Activated CD4-positive, CD25-positive, alpha-beta regulatory T cell treated with anti-CD3 and anti-CD28 coated beads, Interleukin-2, amount 50 U/mL, for 24 hours (primary cell): ENCODE measurements at places on chromosomes 4 and X.
A peak's percentile ranks its signal among the peaks of the same experiment; 100 is the strongest.

GRCh38 chr4:79325864-79326328, at the start of gene NAA11:
Gene NAA11, minus strand, starts transcription at chr4:79326061. Its CDS starts 184 bp downstream, at chr4:79325877.
- no peak for ATAC-seq

GRCh38 chr4:168633064-168633463, 136.2 kb downstream of the PALLD start:
- ATAC-seq = no peak

DNA sequence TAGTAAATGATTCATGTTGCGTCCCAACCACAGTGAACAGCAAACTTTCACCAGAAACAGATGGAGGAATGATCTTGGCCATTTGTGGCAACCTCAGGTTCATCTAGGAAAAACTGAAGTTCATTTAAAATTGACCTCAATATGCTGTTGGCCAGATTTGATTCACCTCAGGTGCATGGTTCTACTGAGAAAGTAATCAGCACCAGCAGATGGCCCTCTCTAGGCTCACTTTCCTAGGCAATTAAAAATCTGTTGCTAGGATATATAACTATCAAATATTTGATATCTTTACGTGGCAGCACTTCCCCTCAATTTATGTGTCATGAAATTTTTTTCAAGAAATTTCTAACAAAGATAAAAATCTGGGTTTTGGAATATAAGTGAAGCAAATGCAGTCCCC, 344.7 kb downstream of the GALNTL6 start:
- ATAC-seq = no peak

DNA sequence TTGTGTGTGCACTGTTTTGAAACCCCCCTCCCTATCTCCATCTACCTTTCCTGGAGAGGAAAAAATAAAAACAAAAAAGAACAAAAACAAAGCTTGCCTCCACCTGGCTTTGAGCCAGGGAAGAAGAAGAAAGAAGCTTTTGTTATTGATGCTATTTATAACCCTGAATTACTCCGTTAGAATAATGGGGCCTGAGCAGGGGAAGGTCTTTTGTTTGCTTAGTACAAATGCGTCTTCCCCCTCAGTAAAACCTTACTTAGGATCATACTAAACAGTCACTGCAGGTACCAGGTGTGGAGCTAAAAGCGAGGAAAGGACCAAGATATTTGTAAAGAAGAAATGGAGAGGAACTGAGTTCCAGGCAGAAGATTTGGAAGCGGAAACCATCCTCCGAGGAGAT, 352.1 kb downstream of the KCNIP4 start:
- no peak for ATAC-seq

- ATAC-seq = peak; percentile 87
Observed at GRCh38 chr4:176902710-176903323, 110.1 kb upstream of the VEGFC start.

- ATAC-seq = peak; percentile 21
Observed at GRCh38 chr4:2850966-2851798, 7.5 kb downstream of the ADD1 start.

DNA sequence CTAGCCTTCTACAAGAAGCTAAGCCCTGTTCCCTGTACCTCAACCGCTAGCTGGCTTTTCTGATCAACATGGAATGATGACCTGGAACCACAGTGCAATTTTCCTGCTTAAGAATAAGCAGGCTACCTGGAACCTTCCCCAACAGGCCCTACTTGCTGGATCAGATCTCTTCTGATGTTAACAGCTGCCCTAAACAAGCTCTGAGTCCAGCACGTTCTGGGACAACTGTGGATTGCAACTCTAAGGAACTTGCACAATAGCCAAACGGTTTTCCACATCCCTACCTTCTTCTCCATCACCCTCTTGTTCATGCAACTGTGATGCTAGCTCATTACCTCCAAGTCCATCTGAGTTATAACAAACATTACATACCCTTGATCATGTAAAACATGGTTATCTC, 19.8 kb downstream of the ATP8A1 start:
- no peak for ATAC-seq

GRCh38 chr4:5969336-5969735, 48.9 kb downstream of the C4orf50 start:
- no peak for ATAC-seq

- no peak for ATAC-seq
Observed at GRCh38 chr4:166896254-166896653, 338.0 kb downstream of the SPOCK3 start.

DNA sequence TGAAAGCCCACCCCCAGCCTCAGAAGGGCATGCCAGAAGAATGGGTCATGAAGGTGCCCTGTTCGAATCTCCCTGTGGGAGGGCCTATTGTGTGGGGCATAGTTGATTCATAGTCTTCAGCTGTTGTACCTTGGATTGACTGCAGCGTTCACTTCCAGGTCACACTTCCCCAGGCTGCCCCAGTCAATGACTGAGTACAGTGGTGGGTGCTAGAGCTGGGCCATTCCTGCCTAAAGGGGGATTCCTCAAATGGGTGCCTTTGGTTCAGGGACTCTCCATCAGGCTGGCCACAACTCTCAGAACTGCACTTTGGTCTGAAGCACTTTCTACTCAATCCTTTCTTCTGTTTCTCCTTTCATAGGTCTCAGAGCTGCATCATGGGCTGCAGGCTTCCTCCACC, 35.0 kb upstream of the RASGEF1B start:
- ATAC-seq = no peak

DNA sequence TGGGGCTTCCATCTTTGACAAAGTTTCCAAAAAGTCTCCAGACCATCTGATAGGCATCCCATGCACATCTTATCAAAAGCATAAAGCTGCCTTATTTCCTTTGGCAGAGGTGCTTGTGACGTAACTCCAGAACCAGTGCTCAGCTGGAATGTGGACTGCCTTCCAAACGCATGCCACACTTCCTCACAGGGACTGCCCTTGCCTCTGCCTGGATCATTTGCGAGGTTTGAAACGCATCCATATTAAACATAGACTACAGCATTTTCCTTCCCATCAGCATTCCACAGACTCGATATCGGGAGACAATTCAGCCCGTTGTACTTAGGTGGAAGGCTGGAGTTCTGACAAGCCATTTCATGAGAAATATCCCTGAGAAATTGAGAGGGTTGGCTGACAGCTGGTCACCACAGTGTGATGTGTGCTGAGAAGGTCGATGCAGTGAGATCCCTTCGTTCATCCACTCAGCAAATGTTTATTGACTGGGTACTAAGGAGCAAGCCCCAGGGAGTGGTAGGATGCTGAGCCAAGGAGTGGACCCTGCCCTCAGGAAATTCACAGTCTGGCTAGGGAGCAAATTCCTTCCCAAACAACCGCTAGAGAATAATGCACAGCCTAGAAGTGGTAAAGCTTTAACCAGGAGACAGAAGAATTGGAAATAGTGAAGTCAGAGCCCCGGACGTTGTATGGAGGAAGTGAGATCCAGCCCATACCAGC, 376.0 kb downstream of the BCOR start:
- no peak for ATAC-seq

DNA sequence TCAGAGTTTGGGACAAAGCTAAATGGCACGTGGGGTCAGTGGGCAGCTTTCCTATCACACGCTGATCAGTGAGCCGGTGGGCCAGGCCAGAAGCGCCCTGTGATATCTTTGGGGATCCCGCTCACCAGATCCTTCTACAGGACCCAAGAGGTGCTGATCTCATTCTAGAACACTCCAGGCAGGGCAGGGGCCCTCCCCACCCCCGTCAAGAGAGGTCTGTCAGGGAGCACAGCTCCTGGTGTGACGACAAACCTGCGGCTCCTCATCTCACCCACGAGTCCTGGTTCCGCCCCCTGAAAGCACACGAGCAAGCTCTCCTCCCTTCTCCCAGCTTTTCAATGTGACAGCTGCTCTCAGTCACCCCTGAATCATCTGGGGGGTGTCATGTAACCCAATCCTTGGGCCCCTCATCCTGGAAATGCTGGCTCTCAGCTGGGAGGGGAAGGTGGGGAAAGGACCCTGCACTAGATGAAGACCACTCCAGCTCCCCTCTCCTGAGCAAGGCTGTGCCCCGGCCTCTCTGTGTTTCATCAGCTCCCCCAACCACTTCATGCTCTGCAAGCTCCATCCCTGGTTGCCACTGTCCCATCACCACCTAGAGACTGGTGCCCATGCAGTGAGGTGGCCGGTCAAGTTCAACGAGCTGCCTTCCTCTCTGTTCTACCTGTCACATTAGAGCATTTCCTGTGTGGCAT, 4.6 kb downstream of the HCFC1 start:
- ATAC-seq = no peak

- ATAC-seq = no peak
Observed at GRCh38 chrX:40283981-40284380, 186.2 kb upstream of the BCOR start.

DNA sequence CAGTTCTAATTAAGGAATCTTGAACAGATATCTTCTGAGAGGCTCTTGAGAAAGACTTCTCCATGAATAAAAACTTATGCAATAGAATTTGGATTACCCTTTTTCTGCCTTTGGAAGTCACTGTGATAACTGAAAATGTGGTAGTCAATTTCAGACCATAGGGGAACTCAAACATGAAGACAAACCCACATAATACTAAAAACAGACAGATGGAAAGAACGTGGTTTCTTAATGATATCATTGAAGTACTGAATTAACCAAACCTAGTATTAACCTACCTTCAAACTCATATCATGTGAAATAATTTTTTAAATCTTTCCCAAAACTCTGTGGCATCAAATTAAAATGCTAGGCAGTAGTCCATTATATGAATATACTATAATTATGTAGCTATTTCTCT, 153.5 kb downstream of the CAMK2D start:
- no peak for ATAC-seq

DNA sequence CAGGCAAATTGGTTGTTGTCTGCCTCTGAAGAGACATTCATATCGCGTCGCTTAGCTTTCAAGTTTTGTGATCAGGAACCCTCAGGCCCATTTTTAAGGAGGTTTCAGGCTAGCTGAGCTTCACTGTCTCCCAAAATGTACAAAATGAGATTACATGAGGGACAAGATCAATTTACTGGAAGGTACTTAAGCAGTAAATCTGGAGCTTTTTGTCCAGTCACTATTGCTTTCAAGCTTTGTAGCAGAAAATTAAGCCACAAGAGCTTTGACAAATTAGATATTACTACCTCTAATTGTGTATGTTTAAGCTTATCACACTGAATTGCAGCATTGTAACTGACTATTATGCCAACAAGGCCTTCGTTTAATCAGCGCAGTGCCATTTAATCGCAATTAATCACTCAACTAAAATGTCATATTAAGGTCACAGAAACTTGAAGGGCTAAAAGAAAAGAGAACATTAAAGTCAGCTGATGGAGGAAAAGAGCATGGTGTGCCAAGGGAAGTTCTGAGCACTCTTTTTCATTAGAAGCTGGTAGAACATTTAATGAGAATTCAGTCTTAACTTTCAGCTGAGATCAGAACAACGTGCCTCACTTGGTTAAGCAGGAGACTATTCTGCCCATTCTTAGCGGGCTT, 353.0 kb downstream of the FBXO8 start:
- no peak for ATAC-seq

GRCh38 chrX:44400588-44400987, 57.1 kb upstream of the EFHC2 start:
- ATAC-seq = no peak

- ATAC-seq = no peak
Observed at GRCh38 chr4:1338752-1339414, 8.1 kb upstream of the UVSSA start.

DNA sequence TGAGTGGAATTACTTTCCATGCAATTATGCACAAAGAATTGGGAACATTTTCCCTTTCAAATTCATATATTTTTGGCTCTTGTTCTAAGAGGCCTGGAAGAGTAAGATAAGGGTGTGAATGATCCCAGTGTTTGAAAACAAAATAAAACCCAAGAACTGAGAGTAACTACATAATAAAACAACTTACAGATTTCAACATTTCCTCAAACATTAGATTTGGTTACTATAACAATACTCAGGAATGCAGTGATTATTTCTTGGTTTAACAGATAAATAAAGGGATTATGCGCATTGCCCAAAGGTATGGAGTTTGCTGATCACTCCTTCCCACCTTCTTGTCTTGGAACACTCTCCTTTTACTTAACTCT, 292.5 kb downstream of the CAMK2D start:
- no peak for ATAC-seq

DNA sequence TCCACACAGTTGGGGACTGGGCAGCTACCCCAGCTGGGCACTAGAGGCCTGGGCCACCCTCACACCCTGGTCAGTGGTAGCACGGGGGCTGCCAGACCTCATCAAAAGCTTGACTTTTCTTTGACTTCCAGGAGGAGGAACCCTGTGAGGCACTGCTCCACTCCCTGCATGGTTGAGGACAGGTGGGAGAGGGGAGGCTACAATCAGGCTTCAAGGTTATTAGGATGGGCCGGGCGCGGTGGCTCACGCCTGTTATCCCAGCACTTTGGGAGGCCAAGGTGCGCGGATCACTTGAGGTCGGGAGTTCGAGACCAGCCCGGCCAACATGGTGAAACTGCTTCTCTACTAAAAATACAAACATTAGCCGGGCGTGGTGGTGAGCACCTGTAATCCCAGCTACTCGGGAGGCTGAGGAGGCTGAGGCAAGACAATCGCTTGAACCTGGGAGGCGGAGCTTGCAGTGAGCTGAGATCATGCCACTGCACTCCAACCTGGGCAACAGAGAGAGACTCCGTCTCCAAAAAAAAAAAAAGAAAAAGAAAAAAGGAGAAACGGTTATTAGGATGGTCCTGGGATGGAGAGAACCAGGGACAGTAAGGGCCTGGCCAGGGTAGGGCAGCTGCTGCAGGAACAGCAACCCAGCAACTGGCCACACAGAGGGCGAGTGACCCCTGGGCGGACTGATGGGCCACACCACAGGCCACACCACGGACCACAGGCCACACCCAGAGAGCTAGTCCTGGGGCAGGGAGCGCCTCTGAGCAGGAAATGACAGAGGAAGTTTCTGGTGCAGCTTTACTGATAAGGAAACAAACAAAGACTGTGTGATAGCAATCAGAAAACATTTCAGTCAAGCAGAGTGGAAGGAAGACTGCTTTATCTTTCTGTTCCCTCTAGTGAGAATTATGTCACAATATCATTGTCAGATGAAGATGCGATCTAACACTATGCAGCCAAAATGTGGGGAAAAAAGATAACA, 20.5 kb upstream of the OPN1LW start:
- ATAC-seq = peak; percentile 35

DNA sequence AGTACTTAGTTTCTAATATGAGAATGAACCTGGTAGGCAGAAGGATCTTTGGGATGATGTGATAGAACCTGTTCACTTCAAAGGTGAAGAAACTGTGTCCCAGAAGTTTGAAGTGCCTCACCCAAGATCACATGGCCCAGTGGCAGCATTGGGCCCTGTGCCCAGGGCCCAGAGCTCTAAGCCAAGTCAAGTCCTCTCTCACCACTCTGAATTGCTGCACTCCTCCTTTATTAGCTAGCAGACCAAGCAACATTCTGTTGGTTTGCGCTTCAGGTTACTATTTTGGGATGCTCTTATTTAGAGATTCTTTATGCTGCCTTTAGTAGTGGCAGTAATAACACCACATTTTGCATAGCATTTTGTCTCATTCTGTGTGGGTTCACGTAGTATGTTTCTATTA, 82.7 kb downstream of the PARM1 start:
- no peak for ATAC-seq

- ATAC-seq = no peak
Observed at GRCh38 chr4:167419468-167420140, 185.3 kb upstream of the SPOCK3 start.

DNA sequence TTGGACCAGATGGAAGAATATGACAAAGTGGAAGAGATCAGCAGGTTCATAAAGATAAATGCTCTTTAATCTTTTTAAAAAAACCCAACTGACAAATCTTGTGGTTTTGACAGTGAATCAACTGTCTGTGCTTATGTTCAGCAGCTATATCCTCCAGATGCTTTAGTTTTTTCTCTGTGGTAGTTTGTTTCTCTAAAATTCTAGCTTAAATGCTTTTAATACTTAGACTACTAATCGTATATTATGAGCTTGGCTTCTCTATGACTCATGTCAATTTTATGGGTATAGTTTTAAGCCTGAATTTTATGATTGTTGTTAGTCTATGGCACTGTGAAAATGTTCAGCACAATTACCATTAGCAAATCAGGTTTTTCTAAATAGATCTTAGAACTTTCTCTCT, 12.9 kb downstream of the HHIP start:
- no peak for ATAC-seq
